ENCODE measurements at places on chromosomes 13 and 19.

DNA sequence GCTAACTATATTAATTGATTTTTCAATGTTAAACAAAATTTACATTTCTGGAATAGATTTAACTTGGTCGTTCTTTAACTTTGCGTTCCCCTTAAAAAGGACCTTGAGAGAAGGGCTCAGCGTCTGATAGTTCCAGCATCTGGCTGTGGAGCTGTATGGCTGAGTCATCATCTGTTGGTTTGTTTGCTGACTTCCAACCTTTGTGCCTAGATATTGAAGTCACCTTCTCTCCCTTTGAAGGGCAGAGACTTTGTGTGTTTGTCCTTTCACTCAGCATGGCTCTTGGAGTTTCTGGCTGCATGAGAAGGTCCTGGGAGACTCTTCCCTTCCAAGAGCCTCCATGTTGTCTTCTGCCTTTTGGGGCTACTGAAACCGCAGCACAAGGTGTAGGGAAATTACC lies 16.6 kb upstream of the IRS2 start:
- no peak for DNase-seq

- no peak for DNase-seq
Observed at GRCh38 chr13:111152844-111153243, 37.7 kb downstream of the ARHGEF7 start.

- no peak for DNase-seq
Observed at GRCh38 chr13:79796136-79796535, 315.2 kb downstream of the NDFIP2 start.

DNA sequence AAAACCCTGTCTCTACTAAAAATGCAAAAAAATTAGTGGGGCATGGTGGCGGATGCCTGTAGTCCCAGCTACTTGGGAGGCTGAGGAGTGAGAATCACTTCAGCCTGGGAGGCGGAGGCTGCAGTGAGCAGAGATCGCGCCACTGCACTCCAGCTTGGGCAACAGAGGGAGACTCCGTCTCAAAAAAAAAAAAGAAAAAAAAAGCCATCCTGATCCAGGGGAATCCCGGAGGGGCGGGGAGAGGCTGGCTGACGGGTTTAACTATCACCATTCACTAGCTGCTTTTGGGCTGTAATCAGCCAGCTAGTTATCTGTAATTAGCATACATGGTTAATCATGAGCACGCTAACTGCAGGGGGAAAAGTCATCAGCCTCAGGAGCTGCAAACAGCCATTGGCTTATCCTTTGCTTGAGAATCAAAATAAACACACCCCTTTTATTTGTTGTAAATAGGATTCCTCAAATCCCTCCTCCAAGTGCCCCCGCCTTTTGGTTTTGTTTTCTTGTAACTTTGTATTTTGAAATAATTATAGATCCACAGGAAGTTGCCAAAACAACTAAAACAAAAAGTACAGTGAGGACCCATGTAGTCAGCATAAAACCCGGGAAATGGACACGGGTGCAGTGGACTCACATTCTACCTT lies 9.6 kb downstream of the FSD1 start:
- DNase-seq = no peak

DNA sequence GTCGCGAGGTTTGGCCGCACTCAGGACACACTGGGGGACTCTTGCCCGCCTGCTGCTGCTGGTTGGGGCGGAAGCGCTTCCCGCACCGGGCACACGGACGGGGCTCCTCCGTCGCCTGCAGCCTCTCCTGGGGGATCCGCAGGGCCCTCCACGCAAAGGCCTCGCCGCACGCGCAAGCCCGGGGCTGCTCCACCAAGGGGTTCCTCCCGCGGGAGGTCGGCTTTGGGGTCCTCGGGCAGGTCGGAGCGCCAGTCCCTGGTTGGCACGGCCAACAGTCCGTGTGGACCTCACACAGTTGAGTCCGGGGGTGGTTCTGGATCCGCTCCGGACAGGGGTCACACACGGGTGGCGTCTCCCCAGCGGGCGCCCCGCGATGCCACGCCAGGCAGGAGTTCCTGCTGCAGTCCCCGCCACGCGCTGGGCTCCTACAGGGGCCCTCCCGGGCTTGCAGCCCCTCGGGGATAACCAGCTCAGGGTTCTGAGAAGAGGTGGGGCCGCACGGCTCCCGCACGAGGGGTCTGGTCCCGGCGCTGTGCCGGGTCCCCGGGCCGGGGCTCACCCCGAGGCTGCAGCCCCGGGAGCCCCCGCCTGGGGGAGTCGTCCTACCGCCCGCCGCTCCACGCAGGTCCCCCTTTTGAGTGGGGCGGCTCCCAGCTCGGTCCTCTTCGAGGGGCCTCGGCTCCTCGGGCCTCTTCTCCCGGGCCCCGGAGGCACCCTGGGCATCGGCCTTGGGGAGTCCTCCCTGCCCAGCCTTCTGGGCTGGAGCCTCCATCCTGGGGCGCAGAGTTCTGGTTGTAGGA lies 6.2 kb upstream of the ZNF497 start:
- no peak for DNase-seq

- no peak for DNase-seq
Observed at GRCh38 chr19:5147978-5148793, 179.3 kb downstream of the KDM4B start.

GRCh38 chr19:48556163-48556562 lies 4.2 kb downstream of the SULT2B1 start:
- no peak for DNase-seq

DNA sequence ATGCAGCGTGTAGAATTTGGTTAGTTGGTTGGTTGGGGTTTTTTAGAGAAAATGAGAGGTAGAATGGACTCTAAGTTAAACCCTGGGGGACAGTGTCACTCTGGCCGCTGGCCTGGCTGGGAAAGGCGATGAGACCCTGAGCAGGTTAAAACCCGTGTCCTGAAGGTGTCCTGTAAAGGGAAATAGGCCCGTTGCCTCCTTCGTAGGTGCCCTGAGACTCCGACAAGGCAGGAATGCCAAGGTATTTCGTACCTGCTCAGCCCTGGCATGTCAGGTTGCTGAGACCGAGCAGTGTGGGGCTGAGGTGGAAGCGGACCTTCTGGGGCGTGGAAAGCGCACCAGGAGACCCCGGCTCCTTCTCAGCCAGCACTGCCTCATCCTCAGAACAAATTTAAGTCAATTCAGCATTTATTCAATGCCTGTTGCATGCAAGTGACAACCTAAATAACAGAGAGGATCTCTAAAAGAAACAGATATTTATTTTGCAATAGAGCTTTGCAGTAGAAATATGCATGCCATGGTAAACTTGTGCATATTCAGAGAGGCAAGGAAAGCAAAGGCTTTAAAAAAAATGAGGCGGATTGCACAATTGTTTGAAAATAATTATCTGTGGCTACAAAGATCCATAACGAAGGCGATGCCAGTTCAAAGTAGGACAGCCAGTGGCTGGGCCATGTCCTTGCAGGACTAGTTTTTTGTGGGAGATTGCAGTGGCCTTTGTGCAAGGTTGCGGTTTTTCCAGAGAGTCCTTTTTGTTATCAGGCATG lies 1.4 kb upstream of the RAB20 start:
- no peak for DNase-seq

DNA sequence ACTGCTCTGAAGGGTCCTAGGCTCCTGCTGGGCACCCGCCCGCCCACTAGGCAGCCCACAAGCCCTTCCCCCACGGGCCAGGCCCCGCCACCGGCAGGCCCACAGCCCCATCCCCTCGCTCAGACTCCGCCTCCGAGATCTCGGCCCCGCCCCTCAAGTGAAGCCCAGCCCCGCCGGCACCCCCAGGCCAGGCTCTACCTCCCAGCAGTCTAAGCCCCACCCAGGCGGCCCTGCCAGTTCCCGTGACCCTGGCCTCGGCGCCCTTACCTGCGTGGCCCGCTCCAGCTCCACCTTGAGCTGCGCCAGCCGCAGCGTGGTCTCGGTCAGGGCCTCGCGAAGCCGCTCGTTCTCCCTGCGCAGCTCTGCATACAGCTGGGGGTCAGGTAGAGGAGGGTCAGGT lies 16.3 kb downstream of the EPS8L1 start:
- DNase-seq = no peak
